ENCODE measurements at places on chromosomes 2 and 18. TPM values are rescaled to one million over a fixed set of nuclear protein-coding genes. Genes with fewer than 3 reads are reported as not detected.

Gene PROC
- 5.6 TPM for total RNA-seq

Gene KIF1A
- 0.84 TPM for total RNA-seq

Gene CFAP53
- 0.29 TPM for total RNA-seq

Gene SPATA3
- total RNA-seq: not detected

Gene CAPN14
- total RNA-seq: not detected

Gene ARHGAP15
- 0.14 TPM for total RNA-seq

Gene GKN2
- 1.5 TPM for total RNA-seq

Gene CMPK2
- 0.36 TPM for total RNA-seq

Gene KCNIP3
- 2.3 TPM for total RNA-seq

Gene MALL
- total RNA-seq: 155 TPM

Gene UGT1A6
- 1.5 TPM for total RNA-seq

Gene EMILIN1
- total RNA-seq: 0.43 TPM

Gene SERPINB11
- total RNA-seq: not detected

Gene SERPINB4
- total RNA-seq: 0.14 TPM

Gene ACMSD
- total RNA-seq: not detected

Gene STPG4
- total RNA-seq: not detected

Gene C2orf81
- total RNA-seq: 3.6 TPM

Gene LYPD6B
- 0.07 TPM for total RNA-seq

Gene VAMP5
- total RNA-seq: not detected

Gene IAH1
- 98.4 TPM for total RNA-seq

Gene ZNF521
- not detected for total RNA-seq

Gene SMPD4
- total RNA-seq: 83.6 TPM

Gene DYNAP
- not detected for total RNA-seq

Gene DNAH7
- 1.0 TPM for total RNA-seq

Gene FRZB
- 0.09 TPM for total RNA-seq

Gene TMEM17
- total RNA-seq: 4.8 TPM
